ENCODE measurements at places on chromosomes 4 and X.

- DNase-seq, result no peak
Measured at GRCh38 chrX:1599791-1600405, 8.5 kb downstream of the AKAP17A start.

DNA sequence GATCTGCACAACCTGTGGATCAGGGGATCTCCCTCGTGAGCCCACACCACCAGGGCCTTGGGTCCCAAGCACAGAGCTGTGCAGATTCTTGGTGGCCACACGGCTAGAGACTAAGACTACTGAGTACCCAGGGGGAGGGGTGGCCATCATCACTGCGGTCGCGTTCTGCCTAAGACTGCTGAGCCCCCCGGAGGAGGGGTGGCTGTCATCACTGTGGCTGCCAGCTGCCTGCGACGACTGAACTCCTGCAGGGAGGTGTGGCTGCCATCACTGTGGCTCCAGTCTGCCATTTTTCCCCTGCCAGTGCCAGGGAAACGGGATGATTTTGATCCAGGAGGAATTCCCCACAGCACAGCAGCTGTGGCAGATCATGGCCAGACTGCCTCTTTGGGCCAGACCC, 141.7 kb upstream of the SPANXB1 start:
- DNase-seq, result no peak

DNA sequence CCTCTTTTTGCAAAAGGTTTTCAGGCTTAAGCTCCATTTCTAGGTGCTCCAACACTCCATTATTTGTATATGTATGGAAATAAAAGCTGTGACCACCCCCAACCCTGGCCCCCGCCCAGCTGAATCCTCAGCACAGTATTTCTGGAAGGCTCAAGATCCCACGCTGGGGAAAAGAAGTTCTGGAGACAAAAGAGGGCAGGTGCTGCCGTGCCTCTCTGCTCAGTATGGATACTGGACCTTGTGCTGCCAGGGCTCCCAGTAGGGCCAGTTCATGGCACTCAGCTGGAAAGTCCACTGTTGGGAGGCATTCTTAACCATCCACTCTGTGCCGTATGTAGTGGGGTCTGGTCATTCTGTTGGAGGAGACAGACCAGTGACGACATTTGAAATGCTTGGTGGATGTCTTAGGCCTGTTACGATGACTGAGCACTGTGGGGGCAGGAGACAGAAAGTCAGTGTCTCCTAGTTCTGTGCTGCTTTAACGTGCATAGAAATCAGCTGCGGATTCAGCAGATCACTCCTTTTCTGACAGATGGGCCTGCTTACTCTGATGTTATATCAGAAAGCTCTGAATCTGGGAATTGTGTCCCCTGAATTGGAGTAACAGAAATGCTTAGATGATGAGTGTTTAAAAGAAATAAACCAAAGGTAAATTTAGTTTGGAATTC, 48.4 kb upstream of the MSANTD1 start:
- DNase-seq, result no peak

DNA sequence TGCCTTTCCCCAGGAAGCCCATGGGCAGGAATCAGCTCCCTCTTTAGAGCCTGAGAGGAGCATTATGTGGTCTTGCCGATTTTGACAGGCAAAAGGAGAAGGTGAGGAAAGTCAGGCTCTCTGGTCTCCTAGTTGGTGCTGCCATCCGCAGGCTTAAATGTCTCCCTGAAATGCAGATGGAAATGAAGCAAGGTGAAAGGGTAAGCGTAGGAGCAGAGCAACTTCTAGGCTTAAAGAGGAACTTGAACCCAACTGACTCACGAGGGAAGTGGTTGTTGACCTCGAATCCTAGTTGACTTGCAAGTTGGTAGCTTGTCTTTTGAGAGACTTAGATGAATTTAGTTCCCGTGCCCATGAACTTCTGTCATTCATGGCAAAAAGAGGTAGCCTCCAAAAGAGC, 205.9 kb downstream of the PTTG2 start:
- no peak for DNase-seq

GRCh38 chr4:152926959-152927358, 9.2 kb upstream of the FHDC1 start:
- DNase-seq, result no peak

- no peak for DNase-seq
Measured at GRCh38 chrX:10557166-10557565, 63.2 kb downstream of the MID1 start.

GRCh38 chr4:118389721-118390120, 36.9 kb upstream of the PRSS12 start:
- no peak for DNase-seq

DNA sequence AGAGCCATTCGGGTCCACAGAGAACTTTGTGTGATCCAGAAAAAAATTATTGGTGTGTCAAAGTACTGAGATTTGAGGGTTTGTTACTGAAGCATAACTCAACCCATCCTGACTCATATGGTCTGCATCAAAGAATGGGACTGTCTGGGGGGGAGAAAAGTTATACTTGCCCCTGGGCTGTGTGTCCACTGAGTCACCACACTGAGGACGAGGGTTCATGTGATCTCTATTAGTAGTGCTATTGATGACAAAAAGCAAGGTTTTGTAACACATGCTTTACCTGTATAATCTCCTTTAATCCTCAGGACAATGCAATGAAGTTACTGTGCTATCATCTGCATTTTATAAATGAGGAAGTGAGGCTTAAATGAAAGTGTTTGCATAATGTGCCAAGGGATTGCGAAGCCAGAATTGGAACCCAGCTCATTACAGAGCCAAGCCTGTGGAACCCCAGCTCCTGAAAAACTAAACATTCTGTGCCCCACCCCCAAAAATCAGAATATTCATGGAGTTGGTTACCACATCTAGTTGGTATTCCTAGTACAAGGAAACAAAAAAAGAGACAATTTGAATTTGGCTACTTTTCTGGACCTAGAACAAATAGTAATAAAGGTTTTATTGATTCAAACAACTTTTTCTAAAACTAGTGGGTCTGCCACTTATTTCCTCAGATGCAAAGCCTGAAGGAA, 31.2 kb downstream of the CCDC149 start:
- no peak for DNase-seq

DNA sequence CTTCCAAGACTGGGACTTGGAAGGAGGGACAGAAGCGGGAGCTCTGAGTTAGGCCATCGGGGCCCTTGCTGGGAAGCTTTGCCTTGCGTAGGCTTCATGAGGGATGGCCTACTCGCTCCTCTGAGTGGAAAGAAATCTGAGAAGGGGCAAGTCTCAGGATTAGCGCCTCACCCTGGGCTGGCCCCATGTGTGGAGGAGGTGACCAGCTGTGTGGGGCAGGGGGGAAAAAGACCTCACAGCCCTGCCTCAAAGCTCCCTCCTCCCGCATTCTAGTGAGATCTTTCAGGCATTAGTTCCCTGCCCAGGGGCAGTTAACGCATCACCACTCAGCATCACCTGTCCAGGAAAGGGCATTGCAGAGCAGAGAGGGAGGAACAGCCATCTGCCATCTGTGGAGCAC, 156.1 kb downstream of the ENPP6 start:
- no peak for DNase-seq

DNA sequence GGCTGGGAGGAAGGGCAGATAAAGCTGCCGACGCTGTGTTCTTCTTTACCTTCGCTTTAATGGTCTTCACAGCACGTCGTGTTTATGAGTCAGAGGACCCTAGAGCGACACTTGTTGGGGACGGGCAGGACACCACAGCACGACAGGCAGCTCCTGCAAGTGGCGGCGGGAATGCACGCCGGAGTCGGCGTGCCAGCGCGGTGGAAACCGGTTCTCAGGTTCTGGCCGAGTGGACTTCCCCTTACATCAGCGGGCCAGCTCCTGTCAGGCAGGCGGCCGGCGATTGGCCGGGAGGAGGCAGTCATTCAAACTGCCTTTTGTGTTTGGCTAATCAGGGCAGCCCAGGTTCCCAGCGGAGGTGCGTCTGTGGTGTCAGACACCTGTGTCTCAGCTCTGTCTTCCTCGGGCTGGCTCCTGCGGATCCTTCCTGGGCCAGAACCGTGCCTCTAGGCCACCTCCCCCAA, 150.9 kb downstream of the SHROOM3 start:
- peak; percentile 64 for DNase-seq

GRCh38 chr4:6087669-6088341, 69.6 kb upstream of the C4orf50 start:
- peak; percentile 47 for DNase-seq

DNA sequence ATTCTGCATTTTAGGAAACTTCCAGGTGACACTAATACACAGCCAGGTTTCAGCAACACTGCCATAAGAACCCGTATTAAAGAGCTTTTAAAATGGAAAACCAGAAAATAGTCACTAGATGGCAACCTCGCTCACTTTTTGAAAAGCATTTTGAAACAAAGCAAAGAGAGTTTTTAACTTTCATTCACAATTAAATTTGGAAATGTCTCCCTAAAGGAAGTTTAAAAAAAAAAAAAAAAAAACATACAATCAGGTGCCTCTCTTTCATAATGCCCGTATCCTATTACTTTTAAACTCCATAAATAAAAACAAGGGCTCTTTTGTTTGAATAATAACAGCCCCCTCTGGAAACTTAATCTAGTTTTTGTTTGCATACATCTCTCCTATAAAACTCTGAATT, 20.3 kb downstream of the MEPE start:
- DNase-seq, result peak; percentile 72

- DNase-seq, result no peak
Measured at GRCh38 chrX:22136711-22137110, 104.6 kb downstream of the PHEX start.

DNA sequence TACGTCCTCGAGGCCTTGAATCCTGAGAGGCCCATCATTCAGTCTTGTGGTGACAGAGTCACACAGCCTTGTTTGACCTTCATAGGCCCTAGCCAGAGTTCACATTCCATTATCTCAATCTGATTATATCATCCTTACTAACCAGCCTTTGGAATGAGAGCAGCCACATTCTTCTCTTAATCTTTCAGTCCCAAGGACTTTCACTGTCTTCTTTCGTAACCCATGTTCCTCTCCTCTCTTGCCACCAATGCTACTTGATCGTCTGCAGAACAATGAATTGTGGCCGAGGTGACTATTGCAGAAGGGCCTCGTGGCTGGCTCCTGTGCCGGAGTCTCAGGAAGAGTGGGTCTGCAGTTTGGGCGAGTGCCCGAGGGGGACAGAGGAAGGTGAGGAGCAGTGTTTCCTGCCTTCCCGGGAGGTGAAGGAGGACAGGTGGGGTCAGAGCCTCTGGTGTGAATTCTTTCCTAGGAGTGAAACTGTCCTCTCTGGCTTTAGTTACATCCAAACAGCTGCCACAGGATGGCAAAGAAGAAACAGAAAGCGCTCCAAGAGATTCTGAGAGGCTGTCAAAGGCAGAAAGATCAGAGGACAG, 94.6 kb downstream of the LIMCH1 start:
- no peak for DNase-seq

GRCh38 chrX:121831601-121832000, 784.2 kb downstream of the GLUD2 start:
- no peak for DNase-seq

- DNase-seq, result no peak
Measured at GRCh38 chrX:19040373-19040772, 56.5 kb upstream of the PHKA2 start.

DNA sequence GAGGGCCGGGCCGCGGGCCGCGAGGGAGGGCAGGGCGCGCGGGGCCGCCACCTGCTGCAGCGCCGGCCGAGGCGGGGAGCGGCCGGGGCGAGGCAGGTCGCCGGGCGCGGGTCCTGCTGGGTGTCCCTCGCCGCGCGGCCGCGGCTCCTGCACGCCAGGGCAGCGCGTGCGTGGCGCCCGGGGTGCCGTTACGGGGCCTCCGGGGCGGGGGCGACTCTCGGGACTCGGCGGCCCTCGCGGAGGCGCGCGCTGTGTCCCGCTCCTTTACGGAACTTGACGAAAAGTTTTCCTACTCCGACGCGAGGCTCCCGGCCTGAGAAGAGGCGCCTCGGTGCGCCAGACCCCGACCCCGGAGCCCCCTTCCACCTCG, 329 bp downstream of the TBC1D14 start:
- no peak for DNase-seq

DNA sequence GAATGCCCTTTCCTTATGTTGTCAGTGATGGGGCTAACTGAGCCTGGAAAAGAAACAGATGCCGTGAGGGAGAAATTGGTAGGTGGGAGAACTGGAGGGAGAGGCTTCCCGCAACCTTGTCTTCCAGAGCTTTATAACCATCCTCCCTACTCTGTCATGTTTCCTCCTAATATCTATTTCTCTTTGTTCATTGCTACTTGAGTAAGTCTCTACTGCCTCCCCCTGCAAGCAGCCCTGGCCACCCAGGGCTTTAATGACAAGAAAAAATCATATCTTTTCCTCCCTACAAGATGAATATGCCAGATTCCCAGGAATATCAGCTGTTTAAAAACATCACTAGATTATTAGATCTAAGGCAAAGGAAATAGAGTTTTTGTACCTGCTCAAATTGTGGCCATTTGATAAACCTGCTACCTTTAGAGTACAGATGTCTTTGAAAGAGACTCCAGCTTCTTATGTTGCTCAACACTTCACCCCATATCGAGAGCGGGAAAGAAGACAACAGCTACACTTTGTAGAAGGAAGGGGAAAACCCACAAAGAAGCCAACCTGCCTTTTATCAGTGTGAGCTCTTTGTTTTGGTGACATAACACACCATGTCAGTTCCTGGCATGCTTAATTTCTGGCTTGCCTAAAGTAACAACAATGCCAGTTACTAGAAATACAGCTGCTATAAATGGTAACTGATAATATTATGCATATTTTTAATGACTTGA, 186.6 kb upstream of the LEF1 start:
- DNase-seq, result no peak

DNA sequence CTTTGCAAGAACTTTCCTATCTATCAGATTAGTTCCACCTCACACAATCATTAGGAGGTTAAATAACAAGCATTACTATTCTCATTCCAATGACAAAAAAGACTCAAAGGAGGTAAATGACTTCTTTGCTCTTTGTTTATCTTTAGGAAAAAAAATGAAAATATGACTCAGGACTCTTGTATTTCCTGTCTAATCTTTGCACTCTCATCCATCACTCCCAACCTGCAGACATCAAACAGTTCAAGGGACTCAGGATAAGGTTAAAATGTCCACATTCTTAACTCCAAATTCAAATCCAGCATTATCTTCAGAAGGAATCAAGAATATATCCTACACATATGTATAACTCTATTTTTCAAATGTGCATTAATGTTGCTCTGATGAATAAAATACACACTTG, 139.6 kb downstream of the UNC5C start:
- no peak for DNase-seq

GRCh38 chr4:104740161-104740560, 245.5 kb upstream of the CXXC4 start:
- DNase-seq, result no peak

DNA sequence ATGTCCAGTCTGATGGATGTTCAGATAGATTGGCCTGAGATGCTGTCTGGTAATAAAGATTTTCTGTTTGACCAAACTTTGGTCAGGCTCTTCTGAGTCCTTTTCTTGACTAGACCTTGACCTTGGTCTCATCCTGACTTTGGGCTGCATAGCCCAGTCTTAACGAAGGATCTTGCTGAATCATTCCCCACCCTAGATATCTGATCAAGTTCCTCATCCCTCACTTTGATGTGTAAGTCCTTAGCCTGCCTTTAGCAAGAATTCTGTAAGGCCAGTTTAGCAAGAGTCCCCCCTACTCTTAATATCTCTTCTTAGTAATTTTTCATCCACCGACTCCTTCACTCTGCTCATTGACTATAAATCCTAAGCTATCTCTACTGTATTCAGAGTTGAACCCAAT, 244.4 kb upstream of the JADE1 start:
- DNase-seq, result no peak
